CD8-positive, alpha-beta T cell (primary cell): ENCODE measurements at places on chromosomes 16 and 17.

- DNase-seq, result no peak
Observed at GRCh38 chr16:9476744-9477143, 385.3 kb downstream of the HAPSTR1 start.

GRCh38 chr17:69404399-69404798 lies 10.1 kb upstream of the MAP2K6 start:
- no peak for DNase-seq

DNA sequence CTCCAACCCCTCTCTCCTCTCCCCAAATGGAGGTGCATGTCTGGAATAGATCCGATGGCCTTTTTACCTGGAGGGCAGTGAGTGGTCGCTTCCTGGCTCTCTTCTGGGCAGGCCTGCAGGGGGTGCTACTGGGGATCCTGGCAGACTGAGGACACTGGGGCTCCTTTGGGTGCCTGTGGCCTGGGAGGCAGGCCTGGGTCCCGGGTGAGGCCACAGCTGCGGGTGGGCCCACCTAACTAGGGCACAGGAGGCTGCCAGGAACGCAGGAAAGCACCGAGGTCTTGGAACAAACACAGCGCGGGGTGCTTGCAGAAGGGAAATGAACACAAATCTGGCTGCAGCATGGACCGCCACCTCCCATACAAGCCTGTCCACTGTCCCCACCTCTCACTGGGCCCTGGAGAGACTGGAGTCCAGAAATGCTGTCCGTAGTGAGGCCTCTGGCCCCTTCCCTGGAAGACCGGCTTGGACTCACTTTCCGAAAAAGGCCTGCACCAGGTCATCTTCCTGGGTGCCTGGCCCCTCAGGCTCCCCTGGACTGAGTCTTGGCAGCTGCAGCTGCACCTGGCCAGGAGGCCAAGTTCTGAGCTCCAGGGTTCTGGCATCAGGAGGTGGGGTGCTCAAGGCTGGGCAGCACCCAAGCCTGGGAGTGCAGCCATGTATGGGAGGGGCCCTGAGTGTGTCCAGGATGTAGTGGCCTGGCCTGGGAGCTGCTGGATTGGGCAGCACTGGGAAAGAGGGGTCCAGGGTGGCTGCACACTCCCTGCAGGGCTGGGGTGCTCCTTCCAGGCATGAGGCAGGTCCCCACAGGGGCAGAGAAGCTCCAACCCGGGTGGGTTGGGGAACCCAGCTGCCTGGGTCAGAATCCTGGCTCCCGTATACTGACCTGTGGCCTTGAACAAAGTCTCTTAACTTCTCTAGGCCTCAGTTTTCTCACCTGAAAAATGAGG lies 195.1 kb downstream of the IRF8 start:
- no peak for DNase-seq

DNA sequence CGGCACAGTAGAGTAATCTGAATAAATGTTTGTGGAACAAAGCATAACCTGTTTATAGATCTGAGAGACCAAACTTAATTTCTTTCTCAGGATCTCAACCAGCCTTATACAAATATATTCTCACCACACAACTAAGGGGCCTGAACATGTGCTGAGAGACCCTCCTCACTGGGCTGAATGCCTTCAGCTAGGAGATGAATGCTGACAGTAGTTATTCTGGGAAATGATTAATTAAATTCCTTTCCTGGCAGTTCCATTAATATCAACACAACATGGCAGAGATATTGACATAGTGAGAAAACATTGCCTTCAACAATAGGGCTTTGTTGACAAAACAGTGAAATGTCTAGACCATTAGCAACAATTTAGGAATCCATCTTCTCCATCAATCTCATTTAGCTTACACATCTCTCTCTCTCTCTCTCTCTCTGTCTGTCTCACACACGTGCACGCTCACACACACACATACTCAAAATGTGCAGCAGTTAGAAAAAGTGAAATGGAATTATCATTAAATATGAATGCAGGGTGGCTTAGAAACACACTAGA lies 780.8 kb upstream of the CDH8 start:
- DNase-seq, result no peak

- peak; percentile 10 for DNase-seq
Observed at GRCh38 chr16:84548971-84549844, 44.7 kb upstream of the MEAK7 start.

DNA sequence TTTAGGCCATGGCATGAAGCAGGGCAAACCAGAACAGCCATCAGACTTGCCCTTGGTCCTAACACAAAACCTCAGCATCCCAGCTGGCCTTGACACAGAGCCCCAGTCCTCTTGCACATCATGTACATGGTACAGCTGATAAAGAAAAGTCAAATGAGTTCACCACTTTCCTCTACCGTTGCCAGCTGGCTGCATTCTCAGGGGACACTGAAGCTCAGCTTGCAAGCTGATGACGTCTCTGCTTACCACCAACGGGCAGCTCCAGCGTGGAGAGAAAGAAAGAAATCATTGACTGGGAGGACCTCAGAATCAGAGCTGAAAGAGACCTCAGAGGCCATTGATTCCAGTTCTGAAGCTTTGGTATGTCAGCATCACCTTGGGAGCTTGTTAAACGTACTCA lies 80.7 kb upstream of the CES5A start:
- DNase-seq, result no peak

DNA sequence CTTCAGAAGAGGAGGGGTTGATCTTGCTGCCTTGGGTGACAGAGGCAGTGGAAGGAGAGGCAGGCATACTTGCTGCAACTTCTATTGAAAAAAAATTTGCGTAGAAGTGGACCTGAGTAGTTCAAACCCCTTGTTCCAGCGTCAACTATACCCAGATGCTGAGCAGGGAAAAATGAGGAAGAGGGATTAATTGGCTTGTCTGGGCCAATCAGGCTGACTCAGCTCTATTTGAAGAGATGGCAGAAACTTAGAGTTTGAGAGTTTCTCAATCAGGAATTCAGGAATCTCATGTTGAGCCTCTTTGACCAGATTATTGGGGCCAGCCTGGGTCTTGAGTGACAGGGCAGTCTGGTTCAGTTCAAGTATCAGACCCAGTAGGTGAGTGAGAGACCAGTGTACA lies 17.6 kb downstream of the CASC3 start:
- no peak for DNase-seq

GRCh38 chr16:85856585-85856984 lies 42.4 kb upstream of the IRF8 start:
- no peak for DNase-seq

- DNase-seq, result no peak
Observed at GRCh38 chr17:58402679-58403078, 14.7 kb downstream of the RNF43 start.

- DNase-seq, result no peak
Observed at GRCh38 chr17:74647871-74648672, 24.5 kb upstream of the CD300E start.

- no peak for DNase-seq
Observed at GRCh38 chr16:54628796-54629625, 301.7 kb upstream of the IRX5 start.

DNA sequence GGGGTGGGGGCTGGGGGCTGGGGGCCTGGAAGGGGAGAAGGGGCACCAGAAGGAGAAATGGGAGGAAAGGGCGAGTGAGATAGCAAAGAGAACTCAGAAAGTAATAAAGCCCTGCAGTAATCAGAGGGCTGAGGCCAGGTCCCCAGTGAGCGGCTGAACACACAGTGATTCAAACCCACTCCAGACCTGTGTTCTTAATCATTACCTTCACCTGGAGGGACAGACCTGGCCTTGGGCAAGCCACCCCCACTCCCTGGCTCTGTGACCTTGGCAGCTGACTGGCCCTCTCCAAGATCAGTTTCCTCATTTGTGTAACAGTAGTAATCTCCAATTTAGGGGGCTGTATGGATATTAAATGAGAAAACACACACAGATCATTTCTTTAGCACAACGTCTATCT lies 150.4 kb downstream of the WWOX start:
- no peak for DNase-seq

DNA sequence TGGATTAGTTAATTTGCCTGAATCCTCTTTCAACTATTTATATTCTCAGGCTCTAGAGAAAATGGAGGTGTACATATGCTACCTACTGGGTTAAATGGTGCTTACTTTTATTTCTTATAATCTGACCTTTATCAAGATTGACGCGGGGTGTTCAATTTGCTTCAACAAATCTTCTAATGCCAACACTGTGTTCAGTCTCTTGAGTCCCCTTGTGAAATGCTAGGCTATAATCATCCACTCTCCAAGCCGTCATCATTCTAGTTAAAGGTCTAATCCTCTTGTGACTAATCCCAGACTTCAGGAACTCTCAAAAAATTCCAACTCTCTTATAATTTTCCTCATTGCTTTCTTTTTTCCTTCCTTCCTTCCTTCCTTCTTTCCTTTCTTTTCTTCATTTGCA lies 1396.2 kb downstream of the CDH8 start:
- no peak for DNase-seq

- DNase-seq, result no peak
Observed at GRCh38 chr16:49275050-49275730, 6.4 kb downstream of the CBLN1 start.

DNA sequence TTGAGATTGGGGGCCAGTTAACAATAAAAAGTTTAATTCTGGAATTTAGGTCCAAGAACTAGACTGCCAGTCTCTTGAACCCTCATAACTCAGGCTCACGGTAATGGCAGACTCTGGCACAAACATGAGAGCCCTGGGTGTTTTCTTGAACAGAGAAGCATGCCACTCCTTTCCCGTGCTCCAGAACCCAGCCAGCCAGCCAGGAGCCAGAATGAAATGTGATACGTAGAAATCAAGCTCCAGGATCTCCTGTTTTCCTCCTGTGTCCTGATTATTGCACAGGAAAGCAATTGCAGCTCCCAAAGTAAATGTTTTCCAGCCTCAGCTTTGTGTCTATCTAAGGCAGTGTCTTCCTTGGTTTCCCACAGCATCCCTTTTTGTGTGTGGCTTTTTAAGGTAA lies 46.2 kb upstream of the NOL11 start:
- DNase-seq, result no peak

- DNase-seq, result no peak
Observed at GRCh38 chr17:55441544-55441943, 19.9 kb upstream of the MMD start.

- DNase-seq, result peak; percentile 69
Observed at GRCh38 chr17:81295676-81296381, 722 bp upstream of the SLC38A10 start.

DNA sequence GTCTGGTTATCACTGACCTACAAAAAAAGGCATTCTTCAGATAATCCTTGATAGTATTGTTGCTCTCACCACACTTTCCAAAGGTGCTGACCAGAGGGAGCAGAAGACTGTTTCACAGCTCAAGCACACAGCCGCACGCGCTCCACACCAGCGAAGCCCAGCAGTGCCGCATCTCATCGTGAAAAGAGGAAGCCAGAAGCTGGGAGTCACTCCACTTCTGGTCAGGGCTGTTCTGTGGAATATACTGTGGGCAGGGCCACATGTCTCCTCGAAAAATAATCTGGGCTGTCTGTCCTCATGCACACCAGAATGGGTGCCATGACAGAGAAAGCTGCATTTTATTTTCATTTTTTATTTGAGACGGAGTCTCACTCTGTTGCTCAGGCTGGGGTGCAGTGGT lies 7.3 kb upstream of the PRSS36 start:
- DNase-seq, result no peak
